ENCODE measurements at places on chromosomes 5 and 9.

DNA sequence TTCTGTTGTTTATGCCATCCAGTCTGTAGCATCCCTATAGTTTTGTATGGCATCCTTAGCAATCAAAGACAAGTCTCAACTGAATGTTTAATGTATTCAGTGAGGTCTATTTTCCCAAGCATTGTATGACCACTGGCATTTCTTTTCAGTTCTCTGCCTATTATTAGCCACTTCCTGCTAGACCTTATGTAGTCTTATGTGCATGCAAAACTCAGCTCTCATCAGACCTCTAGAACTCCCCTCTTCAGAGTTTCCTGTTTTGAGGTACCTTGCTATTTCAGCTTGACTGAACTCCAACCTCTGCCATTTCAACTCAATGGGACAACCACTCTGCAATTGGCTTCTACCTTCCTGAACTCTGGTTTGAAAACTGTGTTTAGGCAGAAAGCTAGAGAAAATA, 113.2 kb downstream of the SLC25A46 start:
- no peak for DNase-seq

- no peak for DNase-seq
Observed at GRCh38 chr5:127064253-127064840, 9.0 kb downstream of the C5orf63 start.

DNA sequence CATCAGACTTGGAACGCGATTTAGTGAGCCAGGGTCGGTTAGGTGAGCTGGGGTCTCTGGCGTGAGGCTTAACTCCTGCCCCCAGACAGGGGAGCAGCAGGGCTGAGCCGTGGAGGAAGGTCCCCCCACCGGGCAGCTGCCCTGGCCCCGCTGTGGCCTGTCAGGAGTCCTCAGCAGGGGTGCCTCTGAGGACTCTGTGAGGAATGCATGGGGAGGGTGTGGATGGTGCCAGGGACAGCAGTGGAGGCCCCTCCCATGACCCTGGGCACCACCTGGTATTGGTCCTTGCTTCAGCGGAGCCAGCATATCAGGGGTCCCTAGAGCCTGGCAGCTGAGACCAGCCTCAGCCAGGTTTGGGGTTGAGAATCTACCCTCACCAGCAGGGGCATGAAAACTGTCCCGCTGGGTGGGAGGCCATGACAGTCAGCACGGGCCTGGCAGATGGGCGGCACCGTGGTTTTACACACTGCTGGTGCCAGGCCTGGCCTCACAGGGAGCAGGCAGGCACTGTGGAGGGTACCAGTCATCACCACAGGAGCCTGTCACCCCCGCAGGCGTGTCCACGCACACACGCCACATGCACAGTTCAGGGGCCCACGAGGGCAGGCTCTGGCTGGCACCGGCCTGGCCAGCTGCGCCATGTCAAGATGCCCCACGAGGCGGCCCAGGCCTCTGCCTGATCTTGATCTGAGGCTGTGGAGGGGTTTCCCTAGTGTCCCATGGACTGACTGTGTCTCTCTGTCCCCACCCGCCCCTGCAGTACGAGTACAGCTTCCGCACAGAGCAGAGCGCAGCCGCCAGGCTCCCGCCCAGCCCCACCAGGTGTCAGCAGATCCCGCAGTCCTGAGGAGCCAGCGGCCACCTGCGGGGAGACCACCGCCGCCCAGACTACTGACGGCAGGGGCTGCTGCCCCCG, 111.1 kb upstream of the LMX1B start:
- DNase-seq = no peak

- DNase-seq = no peak
Observed at GRCh38 chr5:163509291-163509951, 4.0 kb downstream of the MAT2B start.

DNA sequence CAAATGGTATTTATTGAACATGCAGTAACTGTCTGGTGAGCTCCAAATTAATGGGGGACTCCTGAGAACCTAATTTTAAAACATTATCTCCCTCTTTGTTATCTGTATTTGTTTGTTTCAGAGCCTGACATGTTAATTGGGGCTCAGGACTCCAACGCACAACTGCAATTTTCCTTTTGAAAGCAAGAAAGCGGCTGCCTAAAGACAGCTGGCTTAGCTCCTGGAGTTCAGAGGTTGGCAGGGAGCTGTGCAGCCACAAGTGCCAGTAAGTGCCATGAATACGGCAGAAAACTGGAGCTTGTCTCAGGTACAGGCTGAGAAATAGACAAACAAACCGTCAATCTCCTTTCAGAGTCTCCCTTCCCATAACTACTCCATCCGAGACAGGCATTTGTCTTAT, 80.9 kb downstream of the PPP2R2B start:
- no peak for DNase-seq

- DNase-seq = peak; percentile 67
Observed at GRCh38 chr9:136807281-136808074, at the start of gene RABL6. TSS of gene RABL6 (plus strand) at chr9:136807948. CDS start at chr9:136808197, 249 bp downstream.

DNA sequence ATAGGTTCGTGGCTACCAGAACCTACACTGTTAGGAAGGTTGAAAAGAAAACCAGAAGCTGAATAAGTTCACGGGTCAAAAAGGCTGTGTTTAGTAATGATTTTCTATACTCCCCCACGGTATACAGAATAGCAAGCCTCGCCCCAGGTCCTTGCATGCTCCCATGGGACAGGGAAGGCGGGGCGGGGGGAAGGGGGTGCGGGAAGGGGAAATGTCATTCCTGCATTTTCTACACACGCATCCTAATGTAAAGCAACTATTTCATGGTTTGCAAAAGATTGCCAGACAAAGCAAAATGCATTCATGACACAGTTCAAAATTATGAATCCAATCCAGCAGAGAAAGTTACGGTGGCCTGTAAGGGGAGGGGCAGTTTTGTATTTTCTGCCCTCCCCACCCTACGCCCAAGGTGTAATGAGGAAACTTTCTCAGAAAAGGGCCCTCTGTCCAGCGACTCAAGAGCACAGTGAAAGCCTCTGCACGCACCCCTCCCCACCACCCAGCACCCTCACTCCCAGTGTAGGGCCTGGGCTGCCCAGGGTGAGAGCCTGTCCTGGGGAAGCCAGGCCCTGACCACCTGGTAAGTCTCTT, 105.2 kb downstream of the ROR2 start:
- no peak for DNase-seq

GRCh38 chr5:154288145-154288544, 97.6 kb downstream of the GALNT10 start:
- DNase-seq = no peak

GRCh38 chr5:168989731-168990505, 311.0 kb downstream of the SLIT3 start:
- no peak for DNase-seq

- DNase-seq = no peak
Observed at GRCh38 chr9:112496074-112496722, 9.6 kb downstream of the KIAA1958 start.

GRCh38 chr5:76204713-76205112, 121.5 kb downstream of the SV2C start:
- DNase-seq = no peak

GRCh38 chr5:178430186-178431062, 159.8 kb downstream of the COL23A1 start:
- no peak for DNase-seq

DNA sequence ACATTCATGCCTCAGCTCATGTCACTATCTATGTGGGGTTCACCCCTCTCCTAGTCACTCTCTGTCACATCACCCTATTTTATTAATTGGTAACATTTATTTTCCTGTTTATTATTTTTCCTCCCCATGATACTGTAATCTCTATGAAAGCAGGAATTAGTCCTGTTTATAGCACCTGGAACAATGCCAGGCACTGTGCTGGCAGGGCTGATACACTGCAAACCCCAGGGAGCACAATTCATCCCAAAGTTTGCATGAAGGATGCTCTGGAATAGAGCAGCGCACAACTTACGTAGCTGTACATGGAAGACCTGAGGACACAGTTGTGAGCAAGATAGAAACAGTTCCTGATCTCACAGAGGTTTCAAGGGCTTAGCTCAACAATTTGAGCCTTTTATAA, 103.2 kb downstream of the NSG2 start:
- no peak for DNase-seq

DNA sequence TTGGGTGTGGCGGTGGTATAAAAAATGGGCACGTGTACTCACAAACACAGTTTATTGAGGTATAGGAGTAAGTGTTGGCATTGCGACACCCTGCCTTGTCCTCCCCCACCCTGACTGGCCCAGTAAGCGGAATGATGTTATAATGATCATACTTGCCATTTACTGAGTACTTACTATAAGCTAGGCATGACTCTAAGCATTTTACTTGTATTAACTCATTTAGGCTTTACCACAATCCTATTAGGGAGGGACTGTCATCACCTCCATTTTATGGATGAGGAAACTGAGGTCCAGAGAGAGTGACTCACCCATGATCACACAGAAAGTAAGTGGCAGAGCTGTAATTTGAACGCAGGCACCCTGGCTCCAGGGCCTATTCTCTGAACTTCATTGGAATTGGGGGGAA, 2.3 kb downstream of the SMIM3 start:
- DNase-seq = no peak

GRCh38 chr9:88291856-88292255, 96.4 kb upstream of the SPIN1 start:
- DNase-seq = no peak

All from stimulated activated CD4-positive, alpha-beta T cell treated with anti-CD3 and anti-CD28 coated beads, Interleukin-1b, Interleukin-23, amount 100 ng/mL, for 1 hour (primary cell).